Stimulated activated CD4-positive, alpha-beta T cell treated with anti-CD3 and anti-CD28 coated beads, Interleukin-2, amount 100 ng/mL, for 24 hours (primary cell): ENCODE measurements at places on chromosomes 2 and 18.

DNA sequence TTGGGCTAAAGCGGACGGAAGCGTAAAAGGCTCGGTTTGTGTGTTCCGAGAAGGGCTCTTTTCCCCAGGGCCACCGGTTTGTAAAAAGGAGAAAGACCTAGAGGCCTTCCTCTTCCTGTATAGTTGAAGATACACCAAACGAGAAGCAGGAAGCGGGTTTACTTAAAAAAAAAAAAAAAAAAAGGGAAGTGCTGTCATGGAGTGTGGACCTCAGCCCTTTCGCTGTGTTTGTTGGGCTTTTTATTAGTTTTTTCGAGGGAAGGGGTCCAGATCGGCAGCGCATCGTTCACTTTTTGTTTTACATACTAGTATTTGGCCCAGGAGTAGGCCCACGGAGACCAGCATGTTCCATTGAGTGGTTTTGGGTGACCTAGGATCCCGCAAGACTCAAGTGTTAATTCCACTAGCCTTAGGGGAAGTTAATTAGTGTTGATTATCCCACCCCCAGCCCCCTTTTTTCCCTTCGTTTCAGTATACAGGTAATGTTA is 676 bp downstream of the ACTR2 start:
- no peak for DNase-seq

GRCh38 chr2:152042636-152043615 is 55.9 kb downstream of the CACNB4 start:
- no peak for DNase-seq

- DNase-seq: no peak
These were observed 319.5 kb upstream of the CXCR4 start for GRCh38 chr2:136437461-136437860.

- no peak for DNase-seq
These were observed 48.0 kb downstream of the GBX2 start for GRCh38 chr2:236120141-236120601.

DNA sequence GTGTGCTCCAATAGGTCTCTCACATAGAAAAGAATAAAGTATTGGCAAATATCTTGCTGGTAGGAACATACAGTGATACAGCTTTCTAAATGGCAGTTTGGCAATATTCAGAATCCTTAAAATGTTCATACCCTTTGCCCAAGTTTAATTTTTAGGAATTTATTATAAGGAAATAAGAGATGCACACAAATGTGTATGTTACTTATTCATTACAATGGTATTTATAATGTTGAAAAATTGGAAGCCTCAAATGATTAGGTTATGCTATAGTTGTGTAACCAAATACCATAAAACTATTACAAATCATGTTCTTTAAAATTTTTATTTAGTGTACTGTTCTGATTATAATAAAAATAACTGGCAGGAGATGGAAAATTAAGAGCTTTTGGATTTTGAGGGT is 196.8 kb downstream of the MCFD2 start:
- no peak for DNase-seq

- DNase-seq: no peak
These were observed 12.9 kb upstream of the DTNA start for GRCh38 chr18:34697233-34697632.

GRCh38 chr18:58507880-58508279 is 121.0 kb downstream of the ALPK2 start:
- no peak for DNase-seq

GRCh38 chr2:201532686-201533304 is 81.3 kb downstream of the STRADB start:
- no peak for DNase-seq

- DNase-seq: no peak
These were observed 57.5 kb downstream of the DTNA start for GRCh38 chr18:34767601-34768027.

- no peak for DNase-seq
These were observed 18.7 kb downstream of the C2orf92 start for GRCh38 chr2:97688062-97688827.

- DNase-seq: no peak
These were observed 212.9 kb downstream of the PTGR3 start for GRCh38 chr18:74996055-74996454.

GRCh38 chr2:223010641-223011040 is 41.3 kb upstream of the KCNE4 start:
- no peak for DNase-seq

GRCh38 chr2:28751956-28752630 is 463 bp downstream of the PPP1CB start:
- DNase-seq: peak; percentile 40

- no peak for DNase-seq
These were observed 27.0 kb downstream of the MAPRE3 start for GRCh38 chr2:26997394-26997793.

DNA sequence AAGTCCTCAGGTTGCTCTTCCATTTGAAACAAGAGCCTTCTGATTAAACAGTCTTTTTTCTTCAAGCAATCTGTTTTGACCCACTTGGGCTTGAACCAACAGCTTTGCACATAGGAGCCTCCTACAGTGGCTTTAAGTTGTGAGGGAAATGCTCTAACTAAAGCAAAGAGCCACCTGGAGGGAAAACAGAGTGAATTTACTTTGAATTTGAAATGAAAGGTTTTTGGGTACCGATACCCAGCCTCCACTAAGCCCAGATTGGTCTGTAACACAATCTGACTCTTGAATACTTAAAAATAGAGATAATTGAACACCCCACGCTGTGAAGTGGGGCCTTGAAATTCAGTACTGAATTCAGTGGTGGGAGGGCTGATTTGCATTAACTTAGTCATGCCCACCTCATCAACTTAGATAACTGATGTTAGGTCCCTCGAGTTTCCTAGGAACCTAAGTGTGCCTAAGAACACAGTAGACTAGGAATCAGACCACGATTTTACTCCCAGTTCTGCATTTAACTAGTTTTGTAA is 56.3 kb upstream of the ACVR1C start:
- DNase-seq: no peak

DNA sequence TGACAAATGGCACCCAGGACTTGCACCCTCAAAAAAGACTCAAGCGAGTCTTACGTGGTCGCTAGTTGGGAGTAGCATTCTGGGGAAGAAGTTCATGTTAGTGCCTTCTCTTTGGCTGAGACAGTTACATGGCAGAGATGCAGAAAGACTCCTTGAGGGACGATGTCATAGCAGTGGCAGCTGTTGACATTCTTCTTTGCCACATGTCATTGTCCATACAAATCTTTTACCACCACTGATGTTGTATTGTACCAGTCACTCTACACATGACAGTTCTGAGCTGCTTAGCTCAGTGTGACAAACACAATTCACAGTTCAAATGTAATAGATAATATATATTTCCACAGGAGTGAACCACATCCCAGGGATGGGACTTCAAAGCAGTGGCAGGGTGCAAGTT is 197.1 kb downstream of the TCF4 start:
- DNase-seq: no peak

DNA sequence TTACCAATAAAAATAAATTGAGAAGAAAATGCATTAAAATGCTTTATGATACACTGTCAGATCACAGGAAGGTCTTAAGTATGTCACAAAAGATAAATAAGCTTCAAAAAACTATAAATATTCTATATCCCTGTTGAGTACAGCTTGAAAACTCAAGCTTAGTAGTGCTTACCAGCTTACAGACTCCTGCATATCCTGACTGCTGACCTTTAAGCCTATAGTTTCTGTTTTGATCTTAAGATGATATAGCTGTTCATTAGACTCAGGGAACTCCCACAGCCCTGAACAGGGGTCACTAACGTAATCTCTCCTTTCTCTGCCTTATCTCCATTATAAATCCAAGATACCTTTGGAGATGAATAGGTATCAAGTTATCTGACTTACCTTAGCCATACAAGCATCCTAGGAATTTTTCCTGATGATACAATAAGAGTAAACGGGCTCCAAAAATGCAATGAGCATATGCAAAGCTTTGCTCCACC is 93.7 kb upstream of the RBBP8 start:
- no peak for DNase-seq

GRCh38 chr2:68404893-68405799 is 40.1 kb downstream of the PLEK start:
- no peak for DNase-seq

GRCh38 chr18:58321986-58322385 is 278.0 kb downstream of the NEDD4L start:
- DNase-seq: peak; percentile 35

DNA sequence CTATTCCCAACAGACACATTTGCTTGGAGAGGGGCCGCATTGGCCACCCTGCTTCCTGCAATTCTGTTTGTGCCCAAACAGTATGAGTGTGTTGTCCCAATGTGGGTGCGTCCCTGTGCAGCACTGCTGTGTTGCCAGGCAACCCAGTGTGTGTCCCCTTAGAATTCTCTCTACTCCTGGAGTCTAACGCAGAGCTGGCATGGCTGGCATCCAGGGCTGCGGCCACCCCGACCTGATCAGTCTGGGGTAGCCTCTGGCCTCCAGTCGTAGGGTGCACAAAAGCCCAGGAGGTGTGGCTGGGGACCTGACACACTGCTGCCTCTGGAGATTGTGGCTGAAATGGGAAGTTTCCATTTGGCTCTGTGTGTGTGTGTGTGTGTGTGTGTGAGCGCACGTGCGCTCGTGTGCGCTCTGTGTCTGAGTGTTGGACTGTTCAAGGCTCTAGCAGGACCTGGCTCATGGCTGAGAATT is 48.0 kb downstream of the TEX44 start:
- no peak for DNase-seq

DNA sequence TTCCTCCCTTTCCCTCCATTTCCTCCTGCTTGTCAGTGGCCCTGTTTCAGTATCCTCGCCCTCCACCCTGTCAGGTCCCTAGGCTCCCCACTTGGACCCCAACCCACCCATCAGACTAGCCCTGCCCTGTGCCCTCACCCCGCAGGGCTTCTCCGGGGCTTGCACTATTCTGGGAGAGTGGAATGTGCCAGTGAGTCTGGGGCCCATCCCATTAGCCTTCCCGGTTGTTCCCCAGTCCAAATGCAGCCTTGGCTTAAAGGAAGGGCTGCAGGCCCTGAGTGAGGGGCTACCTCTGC is 45.5 kb downstream of the MYO7B start:
- DNase-seq: no peak

DNA sequence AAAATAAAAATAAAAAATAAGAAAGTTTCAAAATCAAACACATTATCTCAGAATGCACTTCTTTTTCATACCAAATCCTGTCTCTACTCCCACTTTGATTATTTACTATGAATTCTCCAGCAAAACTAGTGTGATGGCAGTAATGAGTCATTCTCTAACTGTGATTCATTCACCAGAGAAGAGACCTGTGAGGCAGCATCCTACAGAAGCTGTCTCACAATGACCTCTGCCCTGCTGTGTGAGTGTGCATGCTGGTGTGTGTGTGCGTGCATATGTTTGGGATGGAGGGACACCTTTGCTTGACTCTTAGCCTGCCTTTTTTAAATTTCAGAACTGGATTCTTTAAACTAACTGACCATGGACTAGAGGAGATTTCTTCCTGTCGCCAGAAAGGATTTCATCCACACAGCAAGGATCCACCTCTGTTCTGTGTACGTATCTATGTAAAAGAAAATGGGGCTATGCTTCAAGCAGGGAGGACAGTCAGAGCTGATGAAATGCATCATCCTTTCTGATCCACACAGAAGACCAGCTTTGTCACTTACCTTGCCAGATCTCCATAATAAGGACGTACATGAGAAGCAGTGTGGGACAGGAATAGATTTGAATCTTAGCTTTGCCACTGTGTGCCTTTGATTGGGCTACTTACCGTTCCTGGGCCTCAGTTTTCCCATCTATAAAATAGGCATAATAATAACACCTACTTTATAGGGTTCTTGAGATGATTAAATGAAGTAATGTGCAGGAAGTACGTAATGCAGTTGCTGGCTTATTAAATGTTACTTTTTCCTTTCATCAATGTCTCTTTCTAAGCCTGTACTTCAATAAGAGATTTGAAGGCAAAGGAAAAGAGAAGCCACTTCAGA is 31.2 kb downstream of the STAMBP start:
- DNase-seq: peak; percentile 42

GRCh38 chr2:222912117-222912516 is 51.3 kb downstream of the ACSL3 start:
- no peak for DNase-seq

DNA sequence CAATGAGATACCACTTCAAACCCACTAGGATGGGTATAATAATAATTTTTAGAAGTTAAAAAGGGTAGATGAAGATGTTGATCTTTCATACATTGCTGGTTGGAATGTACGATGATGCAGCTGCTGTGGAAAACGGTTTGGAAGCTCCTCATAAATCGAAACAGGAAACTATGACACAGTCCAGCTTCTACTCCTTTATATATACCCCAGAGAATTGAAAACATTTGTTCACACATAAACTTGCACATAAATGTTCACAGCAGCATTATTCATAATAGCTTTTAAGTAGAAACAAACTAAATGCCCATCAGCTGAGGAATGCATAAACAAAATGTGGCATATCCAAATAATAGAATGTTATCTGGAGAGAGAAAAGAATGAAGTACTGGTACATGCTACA is 95.0 kb downstream of the STRADB start:
- DNase-seq: no peak

DNA sequence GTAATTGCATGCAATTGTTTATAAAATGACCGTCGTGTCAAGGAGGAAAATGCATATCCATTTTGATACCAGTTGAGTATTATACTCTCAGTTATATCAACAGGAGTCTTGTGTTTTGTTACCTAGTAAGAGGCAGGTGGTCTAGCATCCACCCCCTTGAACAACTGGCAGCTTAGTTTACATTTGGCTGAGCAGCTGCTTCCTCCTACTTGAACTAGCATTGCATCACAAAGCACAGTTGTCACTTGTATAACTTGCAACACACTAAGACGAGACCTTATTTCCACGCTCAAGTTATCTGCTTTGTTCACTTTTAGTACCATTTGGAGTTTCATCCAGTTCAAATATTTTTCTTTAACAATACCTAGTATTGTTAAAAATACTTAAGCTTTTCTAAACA is 75.4 kb upstream of the UBE2E3 start:
- DNase-seq: no peak

- DNase-seq: no peak
These were observed 276.4 kb downstream of the RPIA start for GRCh38 chr2:88967844-88968243.

- no peak for DNase-seq
These were observed 1624.2 kb downstream of the LRP1B start for GRCh38 chr2:140506606-140507005.

- DNase-seq: no peak
These were observed 169.8 kb downstream of the MREG start for GRCh38 chr2:215843579-215843978.

GRCh38 chr2:120272763-120273481 is 20.3 kb downstream of the RALB start:
- no peak for DNase-seq

- no peak for DNase-seq
These were observed 52.9 kb downstream of the PPP1R1C start for GRCh38 chr2:182038576-182038975.
